M059J (cell line): ENCODE measurements at places on chromosomes 16 and 17. TPM values are rescaled to one million over a fixed set of nuclear protein-coding genes. Genes with fewer than 3 reads are reported as not detected.

The FAM171A2 gene
- 1.4 and 5.2 TPM in 2 replicates for total RNA-seq

The C1QL1 gene
- total RNA-seq: 14.7 and 21.4 TPM in 2 replicates

DNA sequence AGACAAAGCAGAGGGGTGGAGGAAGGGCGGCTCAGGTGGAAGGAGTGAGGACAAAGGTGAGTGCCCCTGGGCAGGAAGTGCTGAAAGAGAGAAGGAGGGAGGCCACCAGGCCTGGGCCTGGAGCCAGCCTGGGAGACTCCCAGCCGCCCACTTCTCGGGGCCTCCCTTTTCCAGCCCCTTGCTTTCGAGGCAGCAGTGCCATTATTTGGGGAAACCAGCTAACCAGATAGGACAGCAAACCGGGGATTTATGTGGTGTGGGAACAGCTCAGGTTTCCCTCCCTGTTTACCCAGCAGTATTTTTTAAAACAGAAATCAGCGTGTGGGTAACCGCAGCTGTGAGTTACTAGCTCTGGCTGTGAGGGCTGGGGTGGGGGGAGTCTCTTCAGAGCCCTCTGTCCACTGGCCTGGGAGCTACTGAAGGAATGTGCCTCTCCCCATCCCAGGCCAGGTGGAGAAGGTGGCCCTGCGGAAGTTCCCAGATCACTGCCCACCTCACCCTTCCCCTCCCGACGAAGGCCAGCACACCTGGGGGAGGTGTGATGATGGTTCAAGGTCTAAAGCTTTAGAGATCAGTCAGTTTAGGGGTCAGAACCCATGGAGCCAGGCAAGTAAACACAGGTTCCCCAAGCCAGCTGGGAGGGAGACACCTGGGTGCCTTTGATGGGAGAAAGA, 8.4 kb upstream of the MEOX1 start:
- peak; percentile 65 for DNase-seq

- DNase-seq: peak; percentile 82
Observed at GRCh38 chr17:43599835-43600234, 53.7 kb upstream of the ETV4 start.

- no peak for DNase-seq
Observed at GRCh38 chr16:85600530-85601271, 12.4 kb upstream of the GSE1 start.
